Activated naive CD8-positive, alpha-beta T cell treated with anti-CD3 and anti-CD28 coated beads for 36 hours (primary cell): ENCODE measurements at places on chromosomes 11 and 22.

DNA sequence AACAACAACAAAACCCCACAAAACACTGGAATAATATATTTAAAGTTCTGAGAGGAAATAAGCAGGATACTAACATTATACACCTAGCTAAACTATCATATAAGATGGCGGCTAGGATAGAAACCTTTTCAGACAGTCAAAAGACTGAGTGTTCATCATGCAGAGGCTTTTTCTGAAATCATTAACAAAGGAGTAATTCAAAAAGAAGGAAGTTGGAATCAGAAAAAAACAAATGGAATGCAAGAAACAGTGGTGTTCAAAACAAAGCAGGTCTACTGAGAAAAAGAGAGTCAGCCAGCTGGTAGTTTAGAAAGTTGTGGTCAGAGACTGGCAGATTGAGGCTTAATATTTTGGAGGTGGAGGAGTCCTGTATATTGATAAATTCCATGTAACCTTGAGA is 30.1 kb upstream of the ZBTB44 start:
- no peak overlapping the region for H3K27ac ChIP-seq
- H3K36me3 ChIP-seq = peaks cover 9% of the 10 kb centered on the region
- no peak overlapping the region for H3K4me3 ChIP-seq

- no peak overlapping the region for H3K4me3 ChIP-seq
- H3K4me1 ChIP-seq = no peaks in the 10 kb centered on the region
- H3K27me3 ChIP-seq = peaks cover 4% of the 10 kb centered on the region
- H3K27ac ChIP-seq = no peak overlapping the region
These were observed 28.2 kb downstream of the HEPHL1 start for GRCh38 chr11:94049351-94049750.

GRCh38 chr11:103202048-103202651 is 92.9 kb downstream of the DYNC2H1 start:
- no peaks in the 10 kb centered on the region for H3K4me1 ChIP-seq
- no peak overlapping the region for H3K27ac ChIP-seq
- DNase-seq = no peak
- no peak overlapping the region for H3K4me3 ChIP-seq
- no peaks in the 10 kb centered on the region for H3K36me3 ChIP-seq

DNA sequence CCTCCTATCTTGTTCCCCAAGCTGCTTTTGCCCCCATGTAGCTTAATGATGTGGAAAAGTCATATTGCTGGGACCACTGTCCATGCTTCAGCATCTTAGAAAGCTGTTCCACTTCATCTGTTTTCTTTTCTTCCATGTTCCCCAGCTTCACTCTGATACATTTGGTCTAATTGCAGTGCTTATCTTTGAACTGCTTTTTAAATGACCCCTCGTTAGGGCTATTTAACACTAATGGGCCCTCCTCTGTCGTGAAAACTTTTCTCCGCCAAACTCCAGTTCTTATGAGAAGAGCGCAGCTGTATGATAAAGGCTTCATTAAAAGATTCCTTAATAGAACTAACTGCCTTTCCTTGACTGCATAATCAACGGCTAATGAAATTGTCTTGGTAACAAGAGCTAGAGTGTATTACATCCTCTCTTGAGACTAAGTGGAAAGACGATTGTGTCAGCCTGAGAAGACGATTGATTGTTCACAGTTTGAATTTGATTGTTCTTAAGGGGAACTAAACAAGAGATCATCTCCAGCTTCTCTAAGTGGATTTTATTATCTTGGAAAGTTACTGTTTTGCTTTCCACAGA is 165.0 kb upstream of the MTNR1B start:
- no peak for DNase-seq
- H3K4me1 ChIP-seq = no peaks in the 10 kb centered on the region
- H3K4me3 ChIP-seq = no peak overlapping the region
- H3K36me3 ChIP-seq = no peaks in the 10 kb centered on the region

DNA sequence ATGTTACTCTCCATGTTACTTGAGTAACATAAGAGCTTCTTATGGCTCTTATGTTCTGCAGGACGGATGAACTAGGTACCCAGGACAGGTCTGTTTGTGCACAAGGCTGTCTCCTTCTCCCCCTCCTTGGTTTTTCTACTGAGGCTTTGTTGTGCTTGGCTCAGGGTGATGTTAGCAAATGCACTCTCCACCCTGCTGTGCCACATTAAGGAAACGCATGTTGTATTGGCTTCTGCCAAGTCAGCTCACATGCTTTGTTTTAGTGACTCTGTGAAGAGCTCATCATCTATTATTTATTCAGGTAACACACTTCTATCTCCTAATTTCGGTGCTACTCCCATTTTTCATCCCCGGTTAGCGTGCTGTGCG is 108.3 kb downstream of the PTPRJ start:
- no peak overlapping the region for H3K4me3 ChIP-seq
- H3K36me3 ChIP-seq = no peaks in the 10 kb centered on the region
- no peak for DNase-seq
- no peak overlapping the region for H3K27ac ChIP-seq

- no peak overlapping the region for H3K27ac ChIP-seq
- DNase-seq = no peak
- H3K36me3 ChIP-seq = no peaks in the 10 kb centered on the region
- no peak overlapping the region for H3K4me3 ChIP-seq
These were observed 160.9 kb downstream of the TRIM29 start for GRCh38 chr11:119976805-119977560.

GRCh38 chr11:18608376-18608775 is 8.8 kb downstream of the MISFA start:
- H3K4me1 ChIP-seq = no peaks in the 10 kb centered on the region
- H3K36me3 ChIP-seq = peaks cover 10% of the 10 kb centered on the region

DNA sequence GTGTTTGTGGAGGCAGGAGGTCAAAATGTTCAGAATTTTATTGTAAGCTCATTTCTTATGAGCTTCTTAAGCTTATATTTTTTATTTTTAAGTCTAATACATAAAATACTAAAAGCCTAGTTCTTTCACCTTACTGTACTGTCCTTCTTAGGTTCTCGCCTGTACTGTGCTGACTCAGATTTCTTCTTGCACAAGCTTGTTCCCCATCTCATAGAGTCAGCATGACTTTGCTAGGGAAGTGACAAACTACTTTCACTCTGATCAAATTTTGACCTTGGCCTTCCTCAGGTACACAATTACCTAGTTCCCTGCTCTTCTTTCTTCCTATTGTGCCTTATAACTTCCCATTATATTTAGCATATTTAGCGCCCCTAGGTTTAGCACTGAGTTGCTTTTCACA is 81.5 kb downstream of the STK33 start:
- H3K27me3 ChIP-seq = peaks cover 7% of the 10 kb centered on the region
- H3K36me3 ChIP-seq = no peaks in the 10 kb centered on the region
- H3K4me1 ChIP-seq = no peaks in the 10 kb centered on the region
